ENCODE measurements at places on chromosomes 3 and 15.

DNA sequence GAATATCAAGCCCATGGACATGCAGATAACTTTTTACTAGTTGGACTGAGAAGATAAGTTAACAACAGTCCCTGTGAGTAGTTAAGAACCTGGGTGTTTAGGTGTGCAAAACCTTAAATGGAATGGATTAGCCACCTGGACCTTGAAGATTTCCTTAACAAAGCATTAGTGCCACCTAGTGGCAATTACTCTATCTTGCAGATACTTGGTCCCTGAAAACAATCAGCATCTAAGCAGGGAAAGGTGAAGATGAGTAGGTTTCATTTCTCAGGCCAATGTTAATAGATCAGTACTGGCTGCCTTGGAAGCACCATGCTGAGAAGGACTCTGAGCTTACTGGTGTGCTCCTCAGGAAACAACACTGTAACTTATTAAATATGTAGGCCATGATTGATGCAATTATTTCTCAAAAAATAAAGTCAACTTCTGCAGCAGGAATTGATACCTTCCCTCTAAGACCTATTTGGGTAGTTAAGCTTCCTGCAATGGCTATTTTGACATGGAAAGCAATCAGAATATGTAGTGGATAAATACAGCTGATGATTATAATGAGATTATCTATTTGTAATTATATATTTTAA, 329.4 kb downstream of the TBC1D5 start:
- DNase-seq: peak; percentile 13

GRCh38 chr3:3086239-3086638, 23.9 kb downstream of the IL5RA start:
- no peak for DNase-seq

DNA sequence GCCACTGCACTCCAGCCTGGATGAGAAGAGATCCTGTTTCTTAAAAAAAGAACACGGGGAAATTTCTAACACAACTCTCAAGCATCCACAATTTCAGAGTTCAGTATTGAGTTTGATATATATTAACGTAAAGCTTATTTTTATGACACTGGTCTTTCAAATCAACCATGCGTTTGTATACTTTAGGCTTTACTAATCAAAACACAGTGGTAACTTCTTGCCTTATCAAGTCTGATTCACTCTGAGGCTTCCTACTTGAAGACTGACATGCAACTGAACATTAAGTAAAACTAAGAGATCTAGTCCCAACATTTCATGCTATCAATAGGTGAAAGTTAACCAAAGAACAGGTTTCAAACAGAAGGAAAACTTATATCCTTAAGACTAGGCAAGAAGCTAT, 46.7 kb downstream of the PRTG start:
- no peak for DNase-seq

DNA sequence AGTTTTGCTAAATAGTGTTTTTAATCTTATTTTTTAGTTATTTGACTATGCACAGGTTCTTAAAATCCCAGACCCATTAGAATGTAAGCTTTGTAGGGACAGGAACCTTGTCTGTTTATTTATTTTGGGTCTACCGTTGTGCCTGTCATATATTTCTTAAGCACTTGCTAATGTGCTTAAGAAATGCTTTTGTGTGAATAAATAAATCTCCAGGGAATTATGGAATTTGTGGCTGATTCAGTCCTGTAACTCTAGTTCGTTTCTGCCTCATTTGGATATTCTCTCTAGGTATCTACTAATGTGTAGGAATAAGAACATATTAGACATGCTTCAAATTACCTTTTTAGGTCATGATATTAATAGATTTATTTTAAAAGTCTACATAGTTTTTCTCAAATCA, 161.6 kb downstream of the LPP start:
- no peak for DNase-seq

DNA sequence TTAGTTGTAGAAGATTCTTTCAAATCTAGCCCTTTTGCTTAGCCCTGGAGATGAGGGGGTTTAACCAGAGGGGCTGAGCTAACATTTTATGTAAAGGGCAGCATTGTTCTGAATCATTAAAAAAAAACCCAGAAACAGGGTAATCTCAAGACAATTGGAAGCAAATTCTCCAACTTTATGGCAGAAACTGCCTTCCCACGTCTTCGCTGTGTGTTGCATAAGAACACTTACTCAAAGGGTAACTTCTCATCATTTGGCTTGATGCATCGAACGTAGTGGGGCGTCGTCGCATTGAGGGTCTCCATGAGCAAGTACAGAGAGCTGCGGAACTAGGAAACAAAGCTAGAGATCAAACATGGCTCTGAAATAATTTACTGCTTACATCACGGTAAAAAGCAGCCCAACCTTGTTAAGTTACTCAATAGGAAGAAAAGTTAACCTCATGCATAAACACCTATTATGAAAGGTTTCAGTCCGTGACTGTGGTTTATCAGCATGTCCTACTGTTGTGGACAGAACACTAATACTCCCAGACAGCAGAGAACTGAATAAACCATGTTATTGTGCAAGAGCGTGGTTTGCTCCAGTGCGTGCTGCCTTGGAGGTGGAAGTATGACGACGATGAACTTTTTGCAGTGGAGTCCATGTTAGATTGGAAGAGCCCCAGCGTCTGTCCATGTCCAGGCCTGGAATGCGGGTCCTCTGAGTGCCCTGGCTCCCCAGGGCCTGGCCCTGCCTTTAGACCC, 48.7 kb downstream of the MYO5C start:
- DNase-seq: no peak

GRCh38 chr3:152893647-152894046, 58.7 kb downstream of the P2RY1 start:
- DNase-seq: no peak

GRCh38 chr3:195715583-195716266, 5.1 kb upstream of the MUC20 start:
- DNase-seq: no peak

- DNase-seq: no peak
Observed at GRCh38 chr3:41148901-41149300, 50.4 kb upstream of the CTNNB1 start.

DNA sequence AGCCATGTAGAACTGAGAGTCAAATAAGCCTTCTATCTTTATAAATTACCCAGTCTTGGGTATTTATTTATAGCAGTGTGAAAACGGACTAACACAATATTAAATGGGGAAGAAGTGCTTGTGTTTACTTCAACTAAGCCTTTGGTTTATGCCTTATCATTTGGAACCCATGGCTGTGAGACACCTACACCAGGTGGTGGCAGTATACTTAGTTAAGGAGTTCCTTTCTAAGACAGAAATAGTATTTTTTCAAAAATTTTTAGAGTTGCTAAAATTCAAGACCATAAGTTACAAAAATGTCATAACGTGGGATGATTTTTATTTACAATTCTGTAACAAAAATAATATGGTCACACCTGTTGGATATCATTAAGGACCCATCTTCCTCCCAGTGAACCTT, 354.5 kb upstream of the SOX14 start:
- no peak for DNase-seq

GRCh38 chr3:5222283-5223005, 34.9 kb downstream of the EDEM1 start:
- no peak for DNase-seq

DNA sequence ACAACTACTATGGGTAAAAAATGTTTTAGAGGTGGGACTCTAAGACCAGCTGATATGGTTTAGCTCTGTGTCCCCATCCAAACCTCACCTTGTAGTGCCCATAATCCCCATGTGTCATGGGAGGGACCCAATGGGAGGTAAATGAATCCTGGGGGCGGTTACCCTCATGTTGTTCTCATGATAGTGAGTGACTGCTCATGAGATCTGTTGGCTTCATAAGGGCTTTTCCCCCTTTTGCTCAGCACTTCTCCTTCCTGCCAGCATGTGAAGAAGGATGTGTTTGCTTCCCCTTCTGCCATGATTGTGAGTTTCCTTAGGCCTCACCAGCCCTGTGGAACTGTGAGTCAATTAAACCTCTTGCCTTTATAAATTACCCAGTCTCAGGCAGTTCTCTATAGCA, 45.7 kb downstream of the FAM98B start:
- no peak for DNase-seq

DNA sequence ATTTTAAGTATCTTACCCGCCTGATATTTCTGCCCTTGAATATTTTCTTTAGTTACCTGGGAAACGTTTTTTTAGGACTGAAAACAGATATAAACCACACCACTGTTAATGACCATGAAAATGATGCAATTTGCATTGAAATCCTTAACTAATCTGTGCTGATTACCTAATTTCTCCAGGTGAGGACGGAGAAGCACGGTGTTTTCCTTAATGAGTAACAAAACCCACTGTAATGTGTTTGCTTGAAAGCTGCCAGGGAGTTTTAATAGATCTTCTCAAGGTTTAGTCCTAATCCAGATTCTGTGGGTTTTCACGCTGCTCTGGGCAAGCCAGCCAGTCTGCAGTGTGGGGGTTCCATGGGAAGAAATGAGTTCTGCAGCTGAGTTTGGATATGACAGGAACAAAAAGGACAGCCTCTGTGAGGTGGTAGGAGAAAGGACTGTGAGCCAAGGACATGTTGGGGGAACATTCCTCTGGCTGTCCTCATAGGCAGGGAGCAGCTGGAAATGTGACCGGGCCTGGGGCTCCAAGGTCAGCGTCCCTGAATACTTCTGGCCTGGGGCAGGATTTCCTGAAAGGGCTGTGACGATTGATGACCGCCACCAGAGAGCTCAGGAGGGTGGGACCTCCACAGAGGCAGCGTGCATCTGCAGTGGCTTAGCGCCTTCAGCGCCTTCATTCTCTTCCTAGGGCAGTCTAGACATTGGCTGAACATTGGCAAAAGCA, 18.6 kb downstream of the THSD4 start:
- DNase-seq: no peak

GRCh38 chr3:81853431-81853830, 92.0 kb upstream of the GBE1 start:
- no peak for DNase-seq

DNA sequence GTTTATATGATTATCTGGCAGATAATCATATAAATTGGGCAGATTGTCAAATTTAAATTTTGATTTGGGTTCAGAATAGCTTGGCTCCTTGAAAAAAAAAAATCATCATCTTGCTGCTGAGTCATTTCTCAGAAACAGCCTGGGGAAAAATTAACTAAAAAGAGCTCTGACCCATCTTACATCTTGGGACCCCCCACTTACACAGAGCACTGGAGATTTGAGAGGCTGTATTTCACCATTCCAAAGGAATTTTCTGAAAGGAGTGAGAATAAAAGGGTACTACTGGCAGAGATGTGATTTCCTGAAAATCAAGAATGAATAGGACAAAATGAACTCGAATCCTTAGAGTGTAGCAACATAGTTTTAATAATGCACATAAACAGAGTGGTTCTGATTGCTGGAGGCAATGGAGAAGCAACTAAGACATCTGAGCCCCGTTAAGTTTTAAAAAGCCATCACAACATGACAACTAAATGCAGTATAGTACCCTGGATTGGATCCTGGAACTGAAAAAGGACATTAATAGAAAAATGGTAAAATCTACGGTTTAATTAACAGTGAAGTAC, 97.5 kb downstream of the RFTN1 start:
- DNase-seq: no peak

DNA sequence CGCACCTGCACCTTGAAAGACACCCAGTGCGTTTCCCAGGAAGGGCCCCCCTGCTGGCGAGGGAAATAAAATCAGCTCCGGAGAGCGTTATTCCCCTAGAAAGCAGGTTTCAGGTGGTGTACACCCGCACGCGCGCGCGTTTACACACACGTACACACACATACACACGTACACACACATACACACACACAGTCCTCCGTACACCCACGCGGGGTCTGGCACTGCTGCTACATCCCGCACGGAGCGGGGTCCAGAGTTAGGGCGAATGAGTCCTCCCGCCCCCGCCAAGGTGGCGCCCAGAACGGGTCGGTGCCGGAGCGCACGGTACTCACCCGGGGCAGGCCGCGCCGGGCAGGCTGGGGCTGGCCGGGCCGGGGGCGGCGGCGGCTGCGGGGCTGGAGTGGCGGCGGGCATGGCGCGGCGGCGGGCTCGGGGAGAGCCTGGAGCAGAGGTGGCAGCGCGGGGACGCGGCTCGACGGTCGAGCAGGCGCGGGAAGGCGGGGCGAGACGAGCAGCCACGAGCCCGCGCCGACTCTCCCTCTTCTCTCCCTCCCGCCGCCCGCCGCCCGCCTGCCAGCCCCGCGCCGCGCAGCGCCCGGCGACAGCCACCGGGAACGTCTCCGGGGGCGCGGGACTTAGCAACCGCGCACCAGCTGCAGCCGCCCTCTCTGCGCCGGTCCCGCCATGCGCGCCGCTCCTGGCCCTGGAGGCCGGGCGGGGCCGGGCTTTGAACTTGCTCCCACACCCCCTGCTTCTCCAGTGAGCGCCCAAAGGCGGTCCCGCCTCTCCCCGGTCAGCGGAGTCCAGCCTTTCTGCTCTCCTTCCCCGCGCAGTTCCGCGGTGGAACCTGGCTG, at the start of gene DCLK3:
TSS of gene DCLK3 (minus strand) at position 704 of the 854 bp plus-strand sequence. CDS start at position 414, 290 bp downstream.
- DNase-seq: peak; percentile 15

- no peak for DNase-seq
Observed at GRCh38 chr3:149247929-149248691, 26.5 kb upstream of the CP start.

DNA sequence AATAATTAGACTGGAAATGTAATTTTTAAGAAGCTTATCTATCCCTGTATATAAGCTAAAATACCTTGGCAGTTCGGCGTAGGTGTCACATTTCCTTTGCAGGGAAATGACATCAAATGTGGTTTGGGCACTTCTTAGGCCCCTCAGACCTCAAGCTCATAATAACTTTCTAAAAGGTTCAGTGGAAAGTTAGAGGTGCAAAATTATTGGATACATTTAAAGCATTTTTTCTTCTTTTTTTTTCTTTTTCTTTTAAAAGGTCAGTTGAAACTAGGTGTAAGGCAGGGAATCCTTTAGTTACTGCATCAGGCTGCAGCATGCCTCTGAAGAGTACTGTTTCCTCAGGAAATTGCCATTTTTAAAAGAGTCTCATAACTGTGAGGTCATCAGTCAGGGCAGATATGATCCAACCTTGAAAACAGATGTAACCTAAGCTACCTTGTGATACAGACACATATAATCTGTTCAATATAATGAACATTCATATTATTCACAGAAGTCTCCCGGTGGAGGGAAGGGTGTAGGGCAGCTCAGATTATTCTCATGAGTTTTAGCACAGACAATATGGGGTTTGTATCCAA, 4.8 kb downstream of the SACM1L start:
- no peak for DNase-seq

DNA sequence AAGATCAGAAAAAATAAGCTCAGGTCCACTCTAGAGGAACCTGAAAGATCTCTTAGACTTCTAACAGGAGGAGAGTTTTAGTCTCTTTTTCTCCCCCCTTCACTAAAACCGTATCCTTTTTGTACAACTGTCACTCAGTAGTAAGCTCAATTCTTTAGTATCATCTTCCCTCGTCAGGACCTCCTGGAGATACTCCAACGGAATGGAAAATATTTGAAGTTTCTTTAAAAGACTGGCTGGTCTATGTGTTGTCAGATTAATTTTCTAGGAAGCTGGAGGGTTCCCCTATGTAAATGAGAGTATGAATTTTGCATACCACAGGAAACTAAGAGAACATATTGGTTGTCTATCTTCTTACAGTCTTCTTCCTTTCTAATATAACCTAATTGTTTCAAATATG, 747.7 kb upstream of the CBLB start:
- no peak for DNase-seq

Measured in NCI-H1436 (cell line).